Adrenal gland (tissue), 19 donors: ENCODE measurements at places on chromosomes 11 and 22.

- no peak for DNase-seq
- H3K4me3 ChIP-seq: no peak overlapping the region
- H3K27me3 ChIP-seq: no peaks in the 10 kb centered on the region
Observed at GRCh38 chr11:92192141-92192540, 32.5 kb upstream of the FAT3 start.

- H3K27ac ChIP-seq: no peak overlapping the region
- H3K4me1 ChIP-seq: peaks cover 3% of the 10 kb centered on the region
- no peak overlapping the region for H3K4me3 ChIP-seq
- H3K27me3 ChIP-seq: peaks cover 3% of the 10 kb centered on the region
- no peaks in the 10 kb centered on the region for H3K36me3 ChIP-seq
- DNase-seq: no peak
Observed at GRCh38 chr22:38465673-38466490, 2.0 kb upstream of the KDELR3 start.

GRCh38 chr11:104487046-104487806 is 323.3 kb upstream of the PDGFD start:
- no peak overlapping the region for H3K27ac ChIP-seq
- H3K4me1 ChIP-seq: no peaks in the 10 kb centered on the region
- no peak overlapping the region for H3K4me3 ChIP-seq
- no peaks in the 10 kb centered on the region for H3K36me3 ChIP-seq
- no peaks in the 10 kb centered on the region for H3K27me3 ChIP-seq

DNA sequence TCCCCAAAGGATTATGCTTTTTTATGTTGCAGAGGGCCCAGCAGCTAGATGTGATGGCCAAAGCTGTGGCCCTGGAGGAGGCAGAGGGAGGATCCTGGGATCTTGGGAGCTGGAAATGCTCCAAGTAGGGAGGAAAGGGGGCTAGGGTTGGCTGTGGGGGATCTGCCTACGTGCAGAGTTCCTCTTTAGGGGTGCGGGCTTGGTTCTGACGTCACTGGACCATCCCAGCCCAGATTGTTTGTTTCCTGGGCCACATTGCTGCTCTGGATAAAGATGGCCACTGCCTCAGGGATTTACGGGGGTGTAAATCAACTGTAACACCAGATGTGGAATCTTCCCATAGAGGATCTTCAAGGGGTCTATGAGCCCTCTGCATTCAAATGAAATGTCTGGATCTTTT is 110.3 kb upstream of the SYT13 start:
- no peaks in the 10 kb centered on the region for H3K4me1 ChIP-seq
- H3K36me3 ChIP-seq: no peaks in the 10 kb centered on the region
- DNase-seq: no peak
- no peak overlapping the region for H3K27ac ChIP-seq

DNA sequence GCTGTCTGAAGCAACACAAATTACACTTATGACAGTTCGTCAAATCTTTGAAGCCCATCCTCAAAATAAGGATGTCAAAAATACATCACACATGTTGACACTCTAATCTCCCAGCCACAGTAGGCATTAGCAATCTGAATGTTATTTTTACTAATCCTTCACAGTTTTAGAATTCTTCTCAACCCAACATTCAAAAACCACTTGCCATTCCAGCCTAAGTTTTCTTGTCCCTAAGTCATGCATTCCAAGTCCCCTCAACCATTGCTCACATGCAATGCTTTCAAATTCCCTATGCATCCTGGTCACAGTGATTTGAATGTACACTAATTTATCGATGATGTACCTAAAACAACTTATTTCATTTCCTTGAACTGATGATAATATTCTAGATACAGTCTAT is 7.5 kb downstream of the BDNF start:
- DNase-seq: no peak
- H3K27ac ChIP-seq: no peak overlapping the region
- no peak overlapping the region for H3K4me3 ChIP-seq
- peaks cover 10% of the 10 kb centered on the region for H3K27me3 ChIP-seq
- no peaks in the 10 kb centered on the region for H3K36me3 ChIP-seq

- no peak overlapping the region for H3K27ac ChIP-seq
- H3K27me3 ChIP-seq: no peaks in the 10 kb centered on the region
- peak; percentile 73 for DNase-seq
- H3K36me3 ChIP-seq: peaks cover 15% of the 10 kb centered on the region
- no peak overlapping the region for H3K4me3 ChIP-seq
Observed at GRCh38 chr11:9506489-9507276, 45.9 kb downstream of the ZNF143 start.

GRCh38 chr11:39036021-39036420 is 2423.4 kb downstream of the LRRC4C start:
- no peak overlapping the region for H3K4me3 ChIP-seq
- H3K27me3 ChIP-seq: no peaks in the 10 kb centered on the region
- H3K4me1 ChIP-seq: no peaks in the 10 kb centered on the region
- no peaks in the 10 kb centered on the region for H3K36me3 ChIP-seq
- no peak overlapping the region for H3K27ac ChIP-seq
- DNase-seq: no peak

GRCh38 chr11:29962243-29962642 is 54.6 kb downstream of the KCNA4 start:
- H3K4me3 ChIP-seq: no peak overlapping the region
- H3K4me1 ChIP-seq: no peaks in the 10 kb centered on the region

- peaks cover 4% of the 10 kb centered on the region for H3K4me1 ChIP-seq
- DNase-seq: no peak
- H3K27ac ChIP-seq: no peak overlapping the region
- no peaks in the 10 kb centered on the region for H3K27me3 ChIP-seq
- no peaks in the 10 kb centered on the region for H3K36me3 ChIP-seq
Observed at GRCh38 chr11:108914211-108914610, 249.3 kb downstream of the DDX10 start.

GRCh38 chr11:78688460-78688859 is 113.8 kb upstream of the NARS2 start:
- no peak overlapping the region for H3K4me3 ChIP-seq
- H3K4me1 ChIP-seq: no peaks in the 10 kb centered on the region
- no peaks in the 10 kb centered on the region for H3K27me3 ChIP-seq
- H3K36me3 ChIP-seq: no peaks in the 10 kb centered on the region
- DNase-seq: no peak

DNA sequence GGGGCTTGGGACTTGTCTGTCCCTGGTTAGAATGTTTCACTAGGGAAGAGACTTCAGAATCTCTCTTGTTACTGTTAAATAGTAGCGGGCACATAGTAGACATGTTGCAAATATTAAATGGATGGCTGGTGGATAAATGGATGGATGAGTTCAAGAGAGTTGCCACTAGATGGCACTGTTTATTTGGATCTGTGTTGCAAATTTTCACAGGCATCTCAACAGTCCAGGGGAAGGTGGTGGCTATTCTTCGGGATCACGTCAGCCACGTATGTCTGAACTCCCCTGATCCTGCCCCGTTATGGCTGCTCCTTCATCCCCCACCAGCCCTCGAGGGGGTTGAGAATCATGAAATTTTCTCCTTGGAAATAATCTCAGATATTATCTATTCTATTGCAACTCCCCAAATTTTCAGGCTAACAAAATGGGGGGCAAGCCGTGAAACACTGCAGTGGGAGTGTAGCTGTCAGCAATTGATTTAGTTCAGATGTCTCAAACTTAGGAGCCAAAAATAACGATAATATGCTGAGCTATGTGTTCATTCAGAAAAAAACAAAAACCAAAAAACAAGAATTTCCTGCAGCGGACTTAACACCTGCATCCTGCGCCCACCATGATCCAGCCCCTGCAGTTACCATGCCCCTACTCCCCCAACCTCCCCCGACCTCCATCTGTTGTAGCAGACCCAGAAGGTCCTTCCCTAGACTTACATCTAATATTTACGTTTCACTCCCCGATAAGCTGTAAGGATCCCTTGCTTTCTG is 29.1 kb upstream of the BIRC3 start:
- H3K4me3 ChIP-seq: peak overlapping the region; percentile 39
- peak; percentile 75 for DNase-seq
- H3K27ac ChIP-seq: no peak overlapping the region
- H3K4me1 ChIP-seq: no peaks in the 10 kb centered on the region

GRCh38 chr11:9269492-9270013 is 4.4 kb upstream of the DENND5A start:
- H3K27me3 ChIP-seq: no peaks in the 10 kb centered on the region
- H3K27ac ChIP-seq: no peak overlapping the region
- H3K36me3 ChIP-seq: no peaks in the 10 kb centered on the region
- peak; percentile 34 for DNase-seq

DNA sequence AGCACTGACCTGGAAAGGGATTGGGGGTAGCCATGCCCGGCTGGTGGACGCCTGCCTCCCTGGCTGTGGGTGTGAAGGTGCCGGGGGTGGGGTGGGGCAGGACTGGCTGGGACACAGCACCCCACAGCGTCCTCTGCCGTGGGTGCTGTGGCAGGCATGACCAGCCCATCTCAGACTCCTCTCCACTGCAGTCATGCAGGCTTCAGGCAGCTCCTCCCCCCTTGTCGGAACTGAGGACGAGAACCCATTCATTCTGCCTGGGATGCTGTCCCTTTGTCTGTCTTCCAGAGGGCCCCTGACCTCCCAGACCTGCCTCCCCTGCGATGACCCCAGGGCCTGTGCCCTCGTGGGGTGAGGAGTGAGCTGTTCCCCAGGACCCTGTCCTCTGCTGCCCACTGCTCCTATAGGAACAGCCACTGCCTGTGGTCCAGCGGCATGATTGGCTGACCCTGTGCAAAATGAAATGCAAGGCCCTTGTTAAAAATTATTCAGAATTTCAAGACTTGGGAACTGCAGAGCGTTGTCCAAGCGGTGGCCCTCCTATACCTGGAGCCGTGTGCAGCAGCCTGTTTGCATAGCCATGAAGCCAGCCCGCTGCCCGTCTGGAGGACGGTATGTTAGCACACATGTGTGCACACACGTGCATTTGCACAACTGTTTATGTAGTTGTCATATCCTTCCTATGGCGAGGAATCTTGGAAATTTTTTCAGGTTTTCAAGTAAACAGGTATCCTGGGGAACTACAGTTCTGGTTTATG is 1122.3 kb downstream of the BRD1 start:
- no peak for DNase-seq
- no peaks in the 10 kb centered on the region for H3K36me3 ChIP-seq
- H3K4me3 ChIP-seq: no peak overlapping the region

DNA sequence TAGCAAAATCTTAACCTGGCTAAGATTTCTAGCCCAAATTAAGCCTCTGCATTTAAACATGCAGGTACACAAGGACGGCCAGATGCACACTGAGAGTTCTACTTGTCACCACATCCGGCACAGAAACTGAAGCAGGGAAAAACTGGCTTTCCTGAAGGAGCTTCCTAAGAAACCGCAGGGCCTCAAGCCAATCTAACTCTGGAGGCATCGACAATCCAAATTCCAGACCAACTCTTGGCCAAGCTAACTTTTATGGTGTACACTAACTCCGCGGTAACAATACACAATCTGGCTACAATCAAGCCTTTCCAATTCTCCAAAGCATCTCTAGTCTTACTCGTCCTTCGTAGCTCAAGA is 1.2 kb downstream of the MSANTD2 start:
- no peak overlapping the region for H3K27ac ChIP-seq
- peaks cover 24% of the 10 kb centered on the region for H3K4me1 ChIP-seq
- H3K36me3 ChIP-seq: no peaks in the 10 kb centered on the region
- DNase-seq: no peak
- peak overlapping the region; percentile 78 for H3K4me3 ChIP-seq
- H3K27me3 ChIP-seq: no peaks in the 10 kb centered on the region

DNA sequence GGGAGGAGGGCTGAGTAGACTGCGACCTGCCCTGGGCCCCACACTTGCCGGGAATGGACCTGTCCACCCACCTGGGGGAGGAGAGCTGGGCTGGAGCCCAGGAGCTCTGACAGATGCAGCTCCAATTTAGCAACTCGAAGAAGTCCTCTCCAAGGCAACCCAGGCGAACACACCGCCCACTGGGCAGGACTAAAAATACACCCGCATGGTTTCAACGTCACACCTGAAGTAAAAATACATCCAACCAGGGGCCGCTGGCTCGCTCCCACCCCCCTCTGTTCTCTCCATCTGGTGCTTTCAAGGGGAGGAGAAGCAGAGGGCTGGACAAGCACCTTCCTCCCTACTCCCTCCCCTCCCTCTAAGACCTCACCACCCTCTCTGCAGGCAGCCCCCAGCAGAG is 119.9 kb downstream of the FEZ1 start:
- no peak overlapping the region for H3K4me3 ChIP-seq
- no peaks in the 10 kb centered on the region for H3K27me3 ChIP-seq
- no peak overlapping the region for H3K27ac ChIP-seq
- DNase-seq: peak; percentile 19
- H3K36me3 ChIP-seq: no peaks in the 10 kb centered on the region

DNA sequence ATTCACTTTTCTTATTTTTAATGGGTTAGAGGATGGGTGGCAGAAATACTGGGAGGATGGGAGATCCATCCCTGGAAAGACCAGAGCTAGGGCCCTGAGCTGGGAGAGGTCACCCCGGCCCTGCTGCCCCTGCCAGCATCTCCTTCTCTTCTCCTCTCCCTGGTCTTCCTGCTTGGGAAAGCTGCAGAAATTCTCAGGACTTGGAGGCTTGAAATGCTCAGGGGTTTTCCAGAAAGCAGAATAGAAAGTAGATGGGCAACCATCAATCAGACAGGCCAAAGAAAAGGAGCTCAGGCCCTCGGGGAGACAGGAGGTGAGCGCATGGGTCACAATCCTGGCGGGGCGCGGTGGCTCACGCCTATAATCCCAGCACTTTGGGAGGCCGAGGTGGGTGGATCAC is 1.5 kb downstream of the APOBEC3H start:
- no peaks in the 10 kb centered on the region for H3K4me1 ChIP-seq
- no peaks in the 10 kb centered on the region for H3K36me3 ChIP-seq
- no peak overlapping the region for H3K4me3 ChIP-seq

GRCh38 chr22:48098243-48098920 is 1335.9 kb downstream of the TBC1D22A start:
- no peak overlapping the region for H3K4me3 ChIP-seq
- H3K27ac ChIP-seq: no peak overlapping the region
- H3K27me3 ChIP-seq: peaks cover 7% of the 10 kb centered on the region
- no peaks in the 10 kb centered on the region for H3K4me1 ChIP-seq

DNA sequence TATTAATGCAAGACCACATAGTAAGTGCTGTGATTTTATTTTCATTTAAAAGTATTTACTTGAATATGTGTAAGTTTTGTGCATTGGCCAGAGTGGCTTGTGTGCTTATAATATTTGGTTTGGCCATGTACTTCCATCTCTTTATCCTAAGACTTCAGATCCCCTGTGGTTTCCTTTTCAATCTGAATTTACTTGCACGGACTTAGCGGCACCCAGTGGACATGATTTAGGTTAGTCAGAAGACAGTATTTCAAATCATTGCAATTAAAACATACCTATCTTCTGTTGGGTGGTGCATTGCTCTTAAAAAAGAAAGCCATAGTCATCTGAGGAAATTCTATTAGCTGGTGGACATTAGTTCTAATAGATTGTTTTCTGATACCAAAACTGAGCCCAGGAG is 30.7 kb downstream of the PIWIL4 start:
- peaks cover 8% of the 10 kb centered on the region for H3K4me1 ChIP-seq
- no peak overlapping the region for H3K4me3 ChIP-seq
- no peak overlapping the region for H3K27ac ChIP-seq
- H3K36me3 ChIP-seq: no peaks in the 10 kb centered on the region
- H3K27me3 ChIP-seq: no peaks in the 10 kb centered on the region
